ENCODE measurements at places on chromosomes 2 and 18. TPM values are rescaled to one million over a fixed set of nuclear protein-coding genes. Genes with fewer than 3 reads are reported as not detected.

KCNG2 gene
- not detected for total RNA-seq

GRCh38 chr2:161414042-161415033 is 1.8 kb upstream of the TBR1 start:
- peak overlapping the region; percentile 45 for H3K4me3 ChIP-seq
- no peak overlapping the region for H3K27ac ChIP-seq
- peaks cover 2% of the 10 kb centered on the region for H3K27me3 ChIP-seq
- DNase-seq = no peak
- H3K4me1 ChIP-seq = no peaks in the 10 kb centered on the region

GRCh38 chr2:131043199-131044074 is 49.8 kb downstream of the FAM168B start:
- H3K27me3 ChIP-seq = no peaks in the 10 kb centered on the region
- no peaks in the 10 kb centered on the region for H3K4me1 ChIP-seq
- no peak for DNase-seq
- H3K36me3 ChIP-seq = no peaks in the 10 kb centered on the region
- no peak overlapping the region for H3K4me3 ChIP-seq

GRCh38 chr18:77701977-77702376 is 452.3 kb downstream of the GALR1 start:
- H3K27ac ChIP-seq = no peak overlapping the region
- H3K4me3 ChIP-seq = no peak overlapping the region
- DNase-seq = no peak

DNA sequence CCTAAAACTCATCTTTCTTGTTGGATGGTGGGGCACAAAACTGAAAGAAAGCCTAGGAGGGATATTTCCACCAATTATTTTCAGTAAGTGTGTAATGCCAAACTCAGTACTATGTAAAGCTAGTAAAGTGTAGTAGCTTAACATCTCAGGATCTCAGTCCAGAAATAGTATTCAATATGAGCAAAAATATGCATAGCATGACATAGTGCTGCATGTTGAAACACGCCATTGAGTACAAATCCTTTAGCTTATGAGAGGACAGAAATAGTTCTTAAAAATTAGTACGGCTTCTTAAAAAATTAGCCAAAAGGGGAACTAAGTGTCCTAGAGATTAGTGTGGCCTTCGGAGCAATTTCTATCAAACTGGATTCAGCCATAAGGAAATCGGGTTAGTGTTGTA is 21.7 kb upstream of the ATL2 start:
- no peak overlapping the region for H3K27ac ChIP-seq
- no peaks in the 10 kb centered on the region for H3K27me3 ChIP-seq
- H3K4me3 ChIP-seq = no peak overlapping the region
- no peak for DNase-seq

VWA3B gene
- not detected for total RNA-seq

RUFY4 gene
- not detected for total RNA-seq

DNA sequence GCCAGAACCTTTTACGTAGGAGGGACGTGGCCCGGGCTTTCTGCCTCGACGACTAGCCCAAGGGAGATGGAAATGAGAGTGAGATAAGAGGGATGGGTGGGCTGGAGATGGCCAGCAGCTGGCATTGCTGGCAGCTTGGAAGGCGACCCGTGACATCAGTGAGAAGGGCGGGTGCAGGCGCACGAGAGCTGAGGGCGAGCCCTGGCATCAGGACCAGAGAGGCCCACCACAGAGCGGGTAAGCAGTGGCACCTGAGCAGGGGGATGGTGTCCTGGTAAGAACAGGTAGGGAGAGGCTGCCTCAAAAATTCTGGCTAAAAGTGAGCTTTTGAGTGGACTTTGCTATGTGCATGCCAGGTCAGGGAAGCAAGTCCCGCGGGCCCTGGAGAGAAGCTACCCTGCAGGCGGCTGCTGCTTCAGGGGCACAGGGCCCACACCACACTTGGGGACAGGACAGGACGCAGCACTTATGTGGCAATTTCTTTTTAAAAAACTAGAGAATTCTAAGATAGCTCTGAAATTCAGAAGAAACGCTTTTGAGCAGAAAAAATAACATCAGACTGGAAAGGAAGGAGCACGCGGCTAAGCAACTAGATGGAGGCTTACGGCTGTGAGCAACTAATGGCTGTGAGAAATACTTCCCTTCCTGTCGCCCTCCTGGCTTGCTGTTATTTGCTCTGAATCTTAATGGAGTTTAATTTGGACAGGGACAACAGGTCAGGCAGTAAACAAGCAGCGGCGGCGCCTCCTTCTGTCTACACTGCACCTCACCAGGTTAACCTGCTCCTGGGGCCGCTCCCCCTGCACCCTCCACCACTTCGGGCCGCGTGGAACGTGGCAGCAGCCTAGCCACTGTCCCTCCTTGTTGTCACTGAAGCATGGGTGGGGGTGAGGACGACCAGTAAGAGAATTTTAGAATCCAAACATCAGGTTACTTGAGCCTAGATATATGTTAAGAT is 20.5 kb downstream of the THAP4 start:
- DNase-seq = no peak
- no peak overlapping the region for H3K4me3 ChIP-seq
- H3K27me3 ChIP-seq = no peaks in the 10 kb centered on the region
- peaks cover 15% of the 10 kb centered on the region for H3K36me3 ChIP-seq

DNA sequence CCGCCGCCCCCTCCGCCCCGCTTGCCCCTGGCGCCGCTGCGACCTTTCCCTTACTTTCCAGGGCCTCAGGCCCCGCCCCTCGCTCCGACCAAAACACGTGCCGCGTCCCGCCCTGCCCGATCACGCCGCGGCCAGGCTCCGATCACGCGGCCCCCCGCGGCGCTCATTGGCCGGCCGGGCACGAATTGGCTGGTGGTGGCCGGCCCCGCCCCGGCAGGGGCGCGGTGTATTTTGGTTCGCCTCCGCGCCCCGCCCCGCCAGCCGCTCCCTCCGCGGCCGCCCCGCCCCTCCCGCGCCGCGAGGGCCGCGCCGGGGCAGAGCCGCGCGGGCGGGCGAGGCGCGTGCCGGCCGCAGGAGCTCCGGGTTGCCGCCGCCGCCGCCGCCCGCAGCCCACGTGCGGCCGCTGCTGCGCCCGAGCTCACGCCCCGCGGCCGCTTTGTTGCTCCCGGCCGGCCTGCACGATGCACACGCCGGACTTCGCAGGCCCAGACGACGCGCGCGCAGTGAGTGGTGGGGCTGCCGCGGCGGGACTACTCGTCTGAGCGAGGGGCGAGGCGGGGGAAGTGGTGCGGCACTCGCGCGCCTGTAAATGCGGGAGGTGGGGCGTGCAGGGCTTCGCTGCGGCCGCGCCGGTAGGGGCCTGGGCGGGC is at the start of gene KLF11:
Gene KLF11, plus strand, starts transcription at position 295 of the 650 bp plus-strand sequence. Its CDS starts 167 bp downstream, at position 462.
- H3K27ac ChIP-seq = peak within 1 kb of the TSS; percentile 99
- peak; percentile 92 for DNase-seq
- peaks cover 27% of the 10 kb centered on the region for H3K36me3 ChIP-seq
- no peaks in the 10 kb centered on the region for H3K27me3 ChIP-seq
- no peaks in the 10 kb centered on the region for H3K4me1 ChIP-seq

- no peak for DNase-seq
- no peaks in the 10 kb centered on the region for H3K27me3 ChIP-seq
- peak overlapping the region; percentile 45 for H3K4me3 ChIP-seq
- H3K27ac ChIP-seq = peak overlapping the region; percentile 99
Measured at GRCh38 chr2:144522897-144523595, 3.1 kb upstream of the ZEB2 start.

GRCh38 chr2:20300656-20301055 is 50.0 kb downstream of the PUM2 start:
- no peaks in the 10 kb centered on the region for H3K27me3 ChIP-seq
- no peak overlapping the region for H3K27ac ChIP-seq
- no peak for DNase-seq
- H3K4me1 ChIP-seq = no peaks in the 10 kb centered on the region
- no peak overlapping the region for H3K4me3 ChIP-seq
- no peaks in the 10 kb centered on the region for H3K36me3 ChIP-seq

IL36A gene
- not detected for total RNA-seq

DNA sequence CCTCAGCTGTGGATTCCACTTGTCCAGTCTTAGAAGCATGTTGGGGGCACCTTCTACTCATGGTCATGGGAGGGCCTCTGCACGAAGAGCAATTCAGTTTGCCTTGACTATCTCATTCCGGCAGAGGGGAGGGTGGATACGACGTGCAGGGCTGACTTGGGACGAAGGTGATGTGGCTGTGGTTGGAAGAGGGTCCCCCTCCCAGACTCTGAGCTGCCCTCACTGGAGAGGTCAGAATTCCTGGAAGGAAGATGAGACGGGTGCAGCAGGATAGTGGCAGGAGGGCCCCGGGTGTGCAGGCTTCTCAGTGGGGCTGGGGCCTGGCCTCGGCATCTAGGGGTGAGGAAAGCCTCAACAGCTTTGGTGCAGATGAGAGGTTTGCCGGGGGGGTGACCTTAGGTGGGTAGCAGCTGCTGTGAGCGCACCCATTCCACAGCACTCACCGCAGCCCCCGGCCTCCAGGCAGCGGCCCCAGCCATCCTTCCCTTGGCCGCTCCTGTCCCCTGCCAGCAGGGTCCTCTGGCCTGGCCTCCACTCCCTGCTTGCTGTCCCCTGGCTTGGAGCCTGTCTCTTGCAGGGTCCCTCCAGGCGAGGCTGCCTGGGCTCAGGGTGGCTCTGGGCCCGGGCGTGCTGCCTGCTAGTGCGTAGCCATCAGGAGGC is 3.2 kb downstream of the RNPEPL1 start:
- H3K4me1 ChIP-seq = peaks cover 5% of the 10 kb centered on the region
- no peak overlapping the region for H3K4me3 ChIP-seq
- peaks cover 12% of the 10 kb centered on the region for H3K36me3 ChIP-seq
- DNase-seq = peak; percentile 8
- no peaks in the 10 kb centered on the region for H3K27me3 ChIP-seq
- H3K27ac ChIP-seq = no peak overlapping the region

FAM210A gene
- 8.6 TPM for total RNA-seq

HEATR5B gene
- 45.8 TPM for total RNA-seq

CPO gene
- total RNA-seq = 2.2 TPM

DNA sequence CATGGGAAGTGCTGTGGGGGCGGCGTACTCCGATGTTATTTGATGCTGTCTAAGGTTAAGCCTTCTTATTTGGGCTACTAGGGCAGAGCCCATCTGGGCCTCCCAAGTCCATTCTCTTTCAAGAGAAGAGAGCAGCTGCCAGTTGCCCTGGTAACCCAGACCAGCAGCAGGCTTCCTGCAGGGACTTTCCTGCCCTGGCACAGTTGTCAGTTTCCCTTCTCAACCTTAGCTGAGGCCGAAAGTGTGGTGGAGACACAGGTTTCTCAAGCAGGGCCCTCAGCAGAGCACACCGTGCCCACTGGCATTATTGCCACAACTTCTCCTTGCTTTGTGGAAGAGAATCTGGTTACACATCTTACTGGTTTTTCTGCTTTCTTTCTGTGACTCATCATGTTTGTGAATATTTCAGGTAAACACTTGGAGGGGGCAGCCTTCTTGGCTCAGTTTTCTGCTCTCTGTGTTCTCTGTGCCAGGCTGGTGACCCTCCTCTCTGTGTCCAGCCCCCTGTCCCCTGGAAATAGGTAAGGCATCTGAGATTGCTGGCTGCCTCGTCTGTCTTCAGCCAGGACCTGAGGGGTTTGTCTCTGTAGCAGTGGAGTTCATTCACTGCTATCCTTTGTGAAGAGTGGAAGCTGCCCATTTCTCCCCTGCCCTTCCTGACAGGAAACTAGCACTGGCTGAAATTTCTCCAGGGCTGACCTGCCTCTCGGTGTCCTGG is 111.0 kb downstream of the B3GNT2 start:
- H3K4me3 ChIP-seq = no peak overlapping the region
- no peaks in the 10 kb centered on the region for H3K4me1 ChIP-seq
- H3K27me3 ChIP-seq = no peaks in the 10 kb centered on the region
- H3K27ac ChIP-seq = no peak overlapping the region

DNA sequence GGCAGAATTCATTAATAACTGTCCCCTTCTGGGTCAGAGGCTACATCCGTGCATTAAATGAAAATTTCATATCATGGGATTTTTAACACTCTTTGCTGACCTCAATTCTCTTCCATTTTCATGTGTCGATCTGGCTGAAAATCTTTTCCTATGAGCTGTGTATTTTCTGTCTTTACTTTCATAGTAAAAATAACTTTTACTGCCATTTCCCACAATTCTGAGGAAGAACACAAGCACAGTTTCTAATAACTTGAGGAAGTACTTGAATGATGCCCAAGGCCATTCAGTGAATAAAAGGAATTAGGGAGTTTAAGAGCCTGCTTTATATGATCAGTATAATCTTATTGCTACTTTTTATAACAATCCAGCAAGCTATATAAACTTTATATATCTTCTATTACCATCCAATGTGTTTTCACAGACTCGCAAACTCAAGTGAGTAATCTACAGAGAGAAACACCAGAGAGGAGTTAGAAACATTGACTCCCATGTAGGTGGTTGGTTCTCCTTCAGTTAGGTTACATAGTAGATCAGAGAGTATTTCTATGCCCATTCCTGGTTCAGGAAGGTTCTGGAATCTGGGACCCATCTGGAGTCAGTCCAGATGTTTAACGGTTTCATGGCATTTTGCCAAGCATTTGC is 340.0 kb downstream of the FBXO15 start:
- no peaks in the 10 kb centered on the region for H3K36me3 ChIP-seq
- H3K27me3 ChIP-seq = no peaks in the 10 kb centered on the region
- H3K4me3 ChIP-seq = no peak overlapping the region
- no peaks in the 10 kb centered on the region for H3K4me1 ChIP-seq
- no peak overlapping the region for H3K27ac ChIP-seq

DNA sequence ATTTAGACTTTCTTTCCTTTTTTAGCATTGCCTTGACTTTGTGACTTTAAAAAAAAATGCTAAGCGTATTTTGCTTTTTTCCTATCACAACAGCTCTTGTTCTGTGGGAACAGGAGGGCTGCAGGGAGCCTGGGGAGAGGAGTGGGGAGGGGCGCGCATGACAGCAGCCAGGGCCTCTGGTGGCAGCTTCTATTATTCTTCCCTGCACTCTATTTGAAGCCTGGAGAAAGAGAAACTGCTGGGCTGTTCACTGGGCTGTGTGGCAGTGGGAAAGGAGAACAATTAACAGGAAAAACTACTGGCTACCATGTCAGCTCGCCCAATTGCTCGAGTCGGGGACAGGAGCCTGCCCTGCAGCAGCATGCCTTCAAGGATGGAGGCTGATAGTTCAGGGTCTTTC is 119.0 kb upstream of the ZBTB14 start:
- no peak overlapping the region for H3K4me3 ChIP-seq
- DNase-seq = no peak
- no peaks in the 10 kb centered on the region for H3K36me3 ChIP-seq
- no peak overlapping the region for H3K27ac ChIP-seq
- no peaks in the 10 kb centered on the region for H3K4me1 ChIP-seq

GRCh38 chr2:70708376-70709199 is 59.4 kb downstream of the ADD2 start:
- no peak overlapping the region for H3K27ac ChIP-seq
- H3K4me3 ChIP-seq = no peak overlapping the region
- no peak for DNase-seq
- no peaks in the 10 kb centered on the region for H3K27me3 ChIP-seq
- H3K4me1 ChIP-seq = no peaks in the 10 kb centered on the region
- H3K36me3 ChIP-seq = no peaks in the 10 kb centered on the region

LTBP1 gene
- total RNA-seq = 89.8 TPM

All from tibial nerve (tissue), 4 donors.